ENCODE measurements at places on chromosomes 1 and 21. TPM values are rescaled to one million over a fixed set of nuclear protein-coding genes. Genes with fewer than 3 reads are reported as not detected.

The CELSR2 gene
- total RNA-seq: 26.8 TPM

DNA sequence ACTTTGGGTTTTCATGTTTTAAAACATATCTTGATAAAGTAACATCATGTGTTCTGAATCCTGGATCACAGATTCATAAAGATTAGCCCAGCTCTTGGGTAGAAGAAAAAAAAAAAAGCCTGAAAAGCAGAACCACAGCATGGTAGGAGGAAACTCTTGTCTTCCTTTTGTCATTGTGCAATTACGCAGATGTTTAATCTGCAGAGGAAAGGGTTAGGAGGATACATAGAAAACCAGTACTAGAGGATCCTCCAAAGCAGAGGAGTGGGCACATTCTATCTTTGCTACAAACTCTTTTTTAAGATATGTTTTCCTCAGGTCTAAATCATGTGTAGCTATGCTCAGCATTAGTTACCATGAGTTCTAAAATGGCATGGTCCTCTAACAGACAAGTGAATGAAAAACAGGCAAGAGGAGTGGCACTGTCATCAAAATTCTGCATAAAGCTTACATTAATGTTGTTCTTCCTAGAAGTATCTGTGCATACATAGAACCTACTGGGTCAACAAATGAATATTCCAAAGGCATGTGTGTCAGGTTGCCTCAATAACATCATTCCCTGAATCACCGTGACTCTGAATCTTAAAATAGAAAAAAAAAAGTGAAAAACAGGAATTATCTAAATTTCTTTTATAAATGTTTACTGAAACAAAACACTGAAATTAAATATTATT, 107.0 kb downstream of the NME7 start:
- no peak for DNase-seq

The MDM4 gene
- 73.5 TPM for total RNA-seq

DNA sequence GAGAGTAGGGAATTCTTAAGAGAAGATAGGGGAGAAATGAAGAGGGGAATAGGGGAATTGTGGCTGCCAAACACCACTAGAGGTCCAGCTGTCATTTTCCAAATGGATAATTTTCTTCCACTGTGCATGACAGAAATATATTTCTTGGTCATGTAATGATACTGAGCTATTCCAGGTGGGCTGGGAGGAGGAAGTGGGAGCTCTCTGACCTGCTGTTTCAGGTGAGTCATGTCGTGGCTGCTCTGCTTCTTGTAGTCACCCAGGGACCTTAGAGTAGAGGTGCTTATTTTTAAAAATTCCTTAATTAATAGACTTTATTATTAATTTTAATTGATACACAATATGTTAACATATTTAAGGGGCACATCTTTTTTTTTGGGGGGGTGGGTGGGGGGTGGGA, 11.9 kb downstream of the PDE4B start:
- DNase-seq: no peak

DNA sequence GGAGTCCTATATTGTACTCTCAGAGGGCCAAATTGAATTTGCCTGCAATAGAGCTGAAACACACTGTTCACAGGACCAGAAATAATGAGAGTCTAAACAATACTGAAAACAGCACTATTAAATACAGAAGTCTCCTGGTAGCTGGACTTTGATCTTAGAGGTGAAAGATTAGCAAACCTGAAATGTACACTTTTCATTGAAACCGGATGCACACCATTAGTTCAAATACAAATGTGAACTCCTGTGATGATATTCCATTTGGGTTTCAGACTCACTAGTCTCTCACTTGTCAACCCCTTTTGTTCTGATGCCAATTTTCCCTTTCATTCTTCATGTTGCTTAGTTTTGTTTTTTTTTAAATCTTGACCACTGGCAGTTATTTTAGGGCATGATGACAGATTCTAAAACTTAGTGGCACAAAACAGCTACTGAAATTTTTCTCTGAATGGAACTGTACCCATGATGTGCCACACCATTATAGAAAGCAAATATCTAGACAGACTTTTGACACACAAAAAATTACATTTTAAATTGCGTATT, 5.9 kb upstream of the TNFSF4 start:
- no peak for DNase-seq

DNA sequence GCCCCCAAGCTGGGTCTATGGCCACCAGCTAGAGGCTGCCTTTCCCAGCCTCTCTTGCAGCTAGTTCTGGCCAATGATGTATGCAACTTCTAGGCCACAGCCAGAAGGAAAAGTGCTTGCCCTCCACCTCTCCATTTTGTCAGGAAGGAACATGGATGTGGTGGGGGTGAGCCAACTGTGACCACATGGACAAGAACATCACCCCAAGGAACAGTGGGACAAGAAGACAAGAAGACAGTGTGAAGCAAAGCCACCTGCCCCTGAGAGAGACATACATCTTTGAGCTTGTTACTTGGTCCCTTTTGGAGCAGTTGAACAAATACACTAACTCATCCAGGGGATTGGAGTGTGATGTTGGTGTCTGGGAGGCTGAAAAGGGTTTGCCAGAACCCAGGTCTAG, 105.8 kb upstream of the EDN2 start:
- DNase-seq: no peak

Data from WTC11 (cell line).